Thyroid gland (tissue), 4 donors: ENCODE measurements at places on chromosomes 2 and 18. TPM values are rescaled to one million over a fixed set of nuclear protein-coding genes. Genes with fewer than 3 reads are reported as not detected.
A peak's percentile ranks its signal among the peaks of the same experiment; 100 is the strongest.

The OSBPL6 gene
- 4.1 TPM for total RNA-seq

GRCh38 chr2:171316220-171316619 lies 117.6 kb downstream of the METTL8 start:
- no peaks in the 10 kb centered on the region for H3K36me3 ChIP-seq
- H3K27ac ChIP-seq, result no peak overlapping the region
- no peaks in the 10 kb centered on the region for H3K27me3 ChIP-seq
- peaks cover 18% of the 10 kb centered on the region for H3K4me1 ChIP-seq
- no peak for DNase-seq
- no peak overlapping the region for H3K4me3 ChIP-seq

The MGAT5 gene
- total RNA-seq, result 47.5 TPM

GRCh38 chr18:48994044-48994651 lies 43.4 kb upstream of the SMAD7 start:
- DNase-seq, result peak; percentile 58
- H3K27ac ChIP-seq, result peak overlapping the region; percentile 87
- no peaks in the 10 kb centered on the region for H3K36me3 ChIP-seq
- H3K4me3 ChIP-seq, result no peak overlapping the region

The ATP6V1B1 gene
- not detected for total RNA-seq

- no peak for DNase-seq
- H3K27ac ChIP-seq, result no peak overlapping the region
- H3K4me1 ChIP-seq, result no peaks in the 10 kb centered on the region
- H3K27me3 ChIP-seq, result no peaks in the 10 kb centered on the region
These were observed 69.6 kb upstream of the CREB1 start for GRCh38 chr2:207459990-207460757.

The MSH2 gene
- 21.7 TPM for total RNA-seq

The SERPINB3 gene
- not detected for total RNA-seq

The SLC5A7 gene
- total RNA-seq, result not detected

The CCDC142 gene
- 31.2 TPM for total RNA-seq

The SERPINB8 gene
- 6.0 TPM for total RNA-seq

- DNase-seq, result no peak
- no peaks in the 10 kb centered on the region for H3K4me1 ChIP-seq
- H3K27me3 ChIP-seq, result no peaks in the 10 kb centered on the region
- no peaks in the 10 kb centered on the region for H3K36me3 ChIP-seq
- no peak overlapping the region for H3K27ac ChIP-seq
- H3K4me3 ChIP-seq, result no peak overlapping the region
These were observed 14.1 kb upstream of the PNPT1 start for GRCh38 chr2:55707751-55708150.

GRCh38 chr2:174778085-174778981 lies 14.1 kb upstream of the CHRNA1 start:
- H3K36me3 ChIP-seq, result no peaks in the 10 kb centered on the region
- DNase-seq, result peak; percentile 12
- H3K4me1 ChIP-seq, result no peaks in the 10 kb centered on the region
- H3K27me3 ChIP-seq, result no peaks in the 10 kb centered on the region
- H3K4me3 ChIP-seq, result no peak overlapping the region

The ORC4 gene
- 62.5 TPM for total RNA-seq

- H3K36me3 ChIP-seq, result no peaks in the 10 kb centered on the region
- H3K4me3 ChIP-seq, result no peak overlapping the region
- no peaks in the 10 kb centered on the region for H3K27me3 ChIP-seq
- H3K27ac ChIP-seq, result no peak overlapping the region
- no peaks in the 10 kb centered on the region for H3K4me1 ChIP-seq
These were observed 62.9 kb downstream of the POMC start for GRCh38 chr2:25105336-25106085.

DNA sequence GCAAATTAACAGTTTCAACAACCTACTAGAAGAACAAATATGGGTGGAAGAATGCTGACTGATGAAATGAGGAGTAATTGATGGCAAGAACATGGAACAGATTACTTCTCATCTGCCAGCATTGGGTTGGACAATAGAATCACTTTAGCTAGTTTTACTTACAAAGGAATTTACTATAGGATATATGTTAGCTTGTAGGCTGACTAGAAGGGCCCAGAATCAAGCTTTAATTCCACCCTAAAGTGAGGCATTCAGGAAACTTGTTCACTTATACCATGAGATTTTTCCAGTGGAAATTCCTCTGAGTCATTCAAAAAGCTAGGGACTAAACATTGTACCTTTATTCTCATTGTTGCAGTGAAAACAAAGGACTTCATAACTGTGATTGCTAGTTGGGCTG lies 5.0 kb upstream of the ZSWIM2 start:
- H3K27ac ChIP-seq, result no peak overlapping the region
- H3K4me3 ChIP-seq, result no peak overlapping the region
- no peak for DNase-seq
- H3K36me3 ChIP-seq, result no peaks in the 10 kb centered on the region
- no peaks in the 10 kb centered on the region for H3K4me1 ChIP-seq
- H3K27me3 ChIP-seq, result no peaks in the 10 kb centered on the region

DNA sequence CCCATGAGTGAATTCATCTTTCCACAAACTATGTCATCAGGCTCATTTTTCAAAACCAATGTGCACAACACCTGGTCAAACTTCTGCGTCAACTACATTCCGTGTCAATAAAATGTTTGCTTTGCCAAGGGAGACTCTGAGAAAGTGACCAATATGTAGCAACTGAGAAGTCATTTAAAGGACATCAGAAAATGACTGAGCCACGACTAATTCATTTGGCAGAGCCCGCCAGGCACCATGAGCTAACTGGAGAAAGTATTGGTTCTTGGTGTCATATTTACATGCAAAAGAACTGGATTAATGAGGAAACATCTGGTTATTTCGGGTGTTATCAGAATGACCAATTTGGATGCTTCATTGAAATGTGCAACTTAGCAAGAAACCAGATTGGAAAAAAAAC lies 7.2 kb downstream of the RND3 start:
- peaks cover 38% of the 10 kb centered on the region for H3K4me1 ChIP-seq
- no peaks in the 10 kb centered on the region for H3K36me3 ChIP-seq
- no peak overlapping the region for H3K4me3 ChIP-seq
